ENCODE measurements at places on chromosomes 12 and 14. TPM values are rescaled to one million over a fixed set of nuclear protein-coding genes. Genes with fewer than 3 reads are reported as not detected.

RHEBL1 gene
- total RNA-seq = 3.6 TPM

BATF gene
- not detected for total RNA-seq

RIPK3 gene
- total RNA-seq = not detected

CLEC2D gene
- total RNA-seq = 1.5 TPM

PDZRN4 gene
- not detected for total RNA-seq

SLC38A6 gene
- 54.9 TPM for total RNA-seq

P2RX2 gene
- total RNA-seq = not detected

HOXC5 gene
- 0.20 TPM for total RNA-seq

VWF gene
- 0.06 TPM for total RNA-seq
